ENCODE measurements at places on chromosomes 16 and 17. TPM values are rescaled to one million over a fixed set of nuclear protein-coding genes. Genes with fewer than 3 reads are reported as not detected.

DNA sequence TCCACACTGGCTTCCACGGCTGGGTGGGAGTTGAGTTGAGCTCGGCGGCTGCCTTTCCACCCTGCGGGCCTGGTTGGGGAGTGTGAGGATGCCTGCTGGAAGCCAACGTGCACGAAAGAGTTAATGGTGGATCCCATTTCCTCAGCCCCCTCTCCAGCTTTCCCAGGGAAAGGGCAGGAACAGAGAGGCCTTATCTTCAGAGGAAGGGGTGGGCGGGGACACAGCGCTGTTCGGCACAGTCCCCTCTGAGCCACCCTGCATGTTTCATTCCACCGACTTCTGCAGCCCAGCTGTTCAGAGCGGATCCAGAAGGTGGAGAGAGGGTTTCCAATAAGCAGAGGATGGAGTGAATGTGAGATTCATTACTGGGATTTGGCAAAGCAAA lies 295.3 kb downstream of the SEC14L1 start:
- no peak for DNase-seq

DNA sequence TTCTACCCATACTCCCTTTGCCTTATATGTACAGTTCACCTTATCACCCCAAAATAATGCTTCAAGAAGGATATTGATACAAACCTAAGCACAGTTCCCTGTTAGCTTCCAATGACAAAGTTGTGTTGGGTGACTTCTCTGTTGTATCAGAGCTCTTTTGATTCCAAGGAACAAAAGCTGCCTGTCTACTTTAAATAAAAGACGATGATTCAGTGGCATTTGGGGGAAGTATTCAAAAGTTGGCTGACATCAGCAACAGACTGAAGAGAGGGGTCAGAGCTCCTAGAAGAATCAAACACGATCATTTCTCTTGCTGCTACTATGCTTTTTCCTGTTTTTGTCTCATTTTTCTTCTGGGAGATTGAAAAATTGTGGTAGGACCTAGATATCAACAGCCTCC lies 69.4 kb upstream of the CA10 start:
- DNase-seq, result no peak

- DNase-seq, result no peak
Observed at GRCh38 chr17:49762151-49762941, 1.6 kb downstream of the FAM117A start.

KRTAP9-8 gene
- polyA plus RNA-seq, result not detected

- no peak for DNase-seq
Observed at GRCh38 chr17:76940738-76941350, 72.6 kb downstream of the MGAT5B start.

- no peak for DNase-seq
Observed at GRCh38 chr17:78494696-78495330, 82.4 kb downstream of the DNAH17 start.

DNA sequence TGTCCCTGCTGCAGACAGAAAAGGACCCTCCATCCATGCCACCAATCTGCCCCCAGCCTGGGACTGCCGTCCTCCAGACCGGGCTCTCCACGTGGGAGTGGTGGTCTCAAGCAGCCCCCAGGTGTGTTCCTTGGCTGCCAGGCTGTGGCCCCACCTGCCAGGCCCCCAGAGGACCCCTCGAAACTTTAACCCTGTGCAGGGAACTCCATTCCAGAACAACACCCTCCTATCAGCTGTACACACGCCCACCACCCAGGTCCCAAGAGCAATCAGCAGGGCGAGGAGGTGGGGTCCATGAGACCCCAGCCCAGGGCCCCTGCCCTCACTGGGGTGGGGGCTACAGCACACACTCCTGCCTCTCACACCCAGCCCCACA lies 1.4 kb downstream of the PYCR1 start:
- DNase-seq, result no peak

DNA sequence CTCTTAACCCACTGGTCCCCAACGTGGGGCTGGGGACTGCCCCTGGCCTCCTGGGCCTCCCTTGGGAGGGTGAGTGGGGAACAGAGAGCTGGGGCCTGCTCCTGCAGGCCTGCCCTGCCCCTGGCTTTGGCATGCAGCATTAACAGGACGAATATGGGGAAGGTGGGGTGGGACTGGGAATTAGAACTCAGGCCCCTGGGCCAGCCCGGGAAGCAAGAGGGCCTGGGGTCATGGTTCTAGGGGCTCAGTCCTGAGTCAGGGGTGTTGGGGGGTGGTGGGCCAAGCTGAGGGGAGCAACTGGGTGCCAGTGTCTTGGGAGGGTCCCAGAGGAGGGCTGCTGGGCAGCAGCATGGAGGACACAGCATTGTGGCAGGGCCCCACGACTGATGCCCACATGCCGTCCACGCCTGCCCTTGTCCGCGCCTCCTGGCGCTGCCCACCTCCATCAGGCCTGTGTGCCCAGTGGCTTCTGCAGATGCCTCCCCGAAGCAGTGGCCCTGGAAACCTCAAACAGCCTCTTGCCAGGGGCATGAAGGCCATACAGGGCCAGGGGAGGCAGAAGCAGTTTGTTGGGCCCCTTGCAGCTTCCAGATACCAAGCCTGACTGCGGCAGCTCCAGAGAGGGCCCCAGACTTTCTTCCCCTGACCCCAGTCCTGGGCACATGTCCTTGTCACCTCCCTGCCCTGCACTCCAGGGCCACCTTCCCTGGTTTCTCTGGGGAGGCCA lies 4.8 kb downstream of the MAP2K3 start:
- DNase-seq, result no peak

- no peak for DNase-seq
Observed at GRCh38 chr16:84940670-84941551, 70.4 kb downstream of the ZDHHC7 start.

APPBP2 gene
- 30.5 TPM for polyA plus RNA-seq

DNA sequence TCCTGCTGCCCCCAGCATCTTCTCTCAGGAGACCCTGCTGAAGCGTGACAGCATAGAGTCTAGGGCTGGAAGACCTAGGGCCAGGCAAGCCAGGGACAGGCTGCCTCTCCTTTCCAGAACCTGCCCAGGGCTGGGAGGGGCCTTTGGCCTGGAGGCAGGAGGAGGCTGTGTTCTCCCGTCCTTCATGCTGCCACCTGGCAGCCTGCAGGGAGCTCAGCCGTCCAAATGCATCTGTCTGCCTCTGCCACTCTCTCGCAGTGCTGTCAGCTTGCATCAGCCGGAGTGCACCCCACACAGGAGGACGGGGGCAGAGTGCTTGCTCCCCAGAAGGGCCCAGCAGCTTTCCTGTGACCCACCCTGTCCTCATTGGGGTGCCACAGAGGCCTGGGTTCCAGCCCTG lies 31.3 kb downstream of the ARHGAP23 start:
- no peak for DNase-seq

STH gene
- polyA plus RNA-seq, result not detected

DNA sequence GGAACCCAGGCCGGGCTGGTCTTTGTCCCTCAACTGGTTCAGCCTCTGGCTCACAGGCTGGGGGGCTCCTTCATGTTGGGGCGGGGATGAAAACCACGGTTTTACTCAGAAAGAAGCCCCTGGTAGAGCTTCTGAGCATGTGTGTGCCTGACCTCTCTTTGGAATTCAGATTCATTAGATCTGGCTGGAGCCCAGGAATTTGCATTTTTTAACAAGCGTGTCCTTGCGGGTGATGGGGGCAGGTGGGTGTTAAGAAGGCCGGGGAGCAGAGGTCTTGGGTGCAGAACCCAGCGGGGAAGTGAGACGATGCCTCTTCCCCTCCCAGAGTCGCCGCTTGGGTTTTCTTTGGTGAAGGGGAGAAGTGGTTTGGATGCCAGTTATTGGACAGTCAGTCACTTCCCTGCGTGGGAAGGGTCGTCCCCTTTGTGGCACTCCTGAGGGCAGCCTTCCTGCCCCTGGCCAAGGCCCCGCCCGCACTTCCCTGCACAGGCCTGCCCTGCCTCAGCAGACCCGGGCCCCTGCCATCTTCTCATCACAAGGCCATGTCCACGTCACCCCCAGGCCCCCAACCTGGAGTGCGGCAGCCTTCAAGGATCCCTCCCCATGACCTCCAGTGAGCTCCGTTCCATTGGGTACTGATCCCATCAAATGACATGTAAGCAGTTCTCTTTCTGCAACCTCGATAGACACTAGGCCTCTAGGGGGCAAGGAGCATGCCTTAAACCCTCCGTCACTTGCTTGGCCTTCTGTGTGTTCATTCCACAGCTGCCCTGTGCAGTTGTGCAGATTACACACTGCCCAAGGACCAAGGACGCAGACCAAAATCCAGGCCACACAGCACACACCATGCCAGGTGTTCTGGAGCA lies 177.7 kb upstream of the CIBAR2 start:
- DNase-seq, result no peak

GRCh38 chr16:57775661-57776469 lies 26.4 kb downstream of the KIFC3 start:
- DNase-seq, result peak; percentile 55

GRCh38 chr17:29661213-29661612 lies 38.5 kb upstream of the CORO6 start:
- no peak for DNase-seq

- DNase-seq, result no peak
Observed at GRCh38 chr17:80095038-80095843, 6.1 kb upstream of the GAA start.

TERB1 gene
- 0.09 TPM for polyA plus RNA-seq

DNA sequence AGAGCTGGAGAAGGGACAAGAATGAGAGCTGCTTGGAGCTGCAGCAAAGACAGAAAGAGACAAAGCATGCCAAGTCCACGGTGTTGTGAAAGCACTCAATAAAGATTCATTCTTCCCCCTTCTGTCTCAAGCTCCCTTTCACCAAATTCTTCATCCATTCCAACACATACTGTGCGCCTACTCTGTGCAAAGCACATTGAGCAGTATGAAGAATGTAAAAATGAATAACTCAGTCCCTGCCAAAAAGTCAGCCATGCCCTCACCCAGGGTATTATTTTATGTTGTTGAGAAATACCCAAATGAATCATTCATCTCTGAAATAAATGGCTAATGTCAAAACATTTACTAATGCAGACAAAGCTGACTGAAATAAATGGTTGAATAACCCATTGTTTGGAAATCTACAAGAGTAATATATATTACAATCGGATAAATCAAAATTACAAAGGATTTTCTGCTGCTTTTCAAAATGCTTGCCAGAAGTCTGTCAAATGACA lies 282.9 kb upstream of the IRX5 start:
- no peak for DNase-seq

TMEM114 gene
- polyA plus RNA-seq, result 0.49 TPM

- no peak for DNase-seq
Observed at GRCh38 chr17:47230864-47231263, 21.7 kb downstream of the MYL4 start.

- no peak for DNase-seq
Observed at GRCh38 chr16:3256146-3256865, at the start of gene MEFV. Gene MEFV (minus strand): TSS chr16:3256633. CDS start chr16:3256587, 46 bp downstream.

- peak; percentile 37 for DNase-seq
Observed at GRCh38 chr17:45307290-45308015, 9.4 kb downstream of the MAP3K14 start.

CD7 gene
- polyA plus RNA-seq, result 8.6 TPM

DNA sequence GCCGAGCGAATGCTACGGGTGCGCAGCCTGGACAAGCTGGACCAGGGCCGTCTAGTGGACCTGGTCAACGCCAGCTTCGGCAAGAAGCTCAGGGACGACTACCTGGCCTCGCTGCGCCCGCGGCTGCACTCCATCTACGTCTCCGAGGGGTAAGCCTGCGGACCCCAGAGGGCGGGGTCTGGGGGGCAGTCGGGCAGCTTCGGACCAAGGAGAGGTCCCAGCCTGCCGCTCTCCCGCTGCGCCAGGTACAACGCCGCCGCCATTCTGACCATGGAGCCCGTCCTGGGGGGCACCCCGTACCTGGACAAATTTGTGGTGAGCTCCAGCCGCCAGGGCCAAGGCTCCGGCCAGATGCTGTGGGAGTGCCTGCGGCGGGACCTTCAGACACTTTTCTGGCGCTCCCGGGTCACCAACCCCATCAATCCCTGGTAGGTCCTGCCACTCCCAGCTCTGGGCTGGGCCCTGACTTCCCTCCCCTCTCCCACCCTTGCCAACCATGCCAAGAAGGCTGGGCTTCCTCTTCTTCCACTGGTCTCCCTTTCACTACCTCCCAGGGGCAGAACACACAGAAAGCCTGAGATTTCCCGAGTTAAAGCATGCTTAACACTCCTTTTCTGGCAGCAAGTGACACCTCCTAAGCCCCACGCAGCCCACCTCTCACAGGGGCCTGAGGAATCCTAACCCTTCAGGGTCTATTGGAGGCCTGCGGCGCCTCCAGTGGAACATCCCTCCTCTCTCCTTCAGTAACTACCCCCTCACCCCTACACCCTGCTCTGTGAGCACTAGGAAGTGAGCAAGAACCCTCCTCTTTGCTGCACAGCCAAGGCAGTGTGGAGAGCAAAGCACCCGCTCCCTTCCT lies 3.2 kb downstream of the NAGS start:
- no peak for DNase-seq

EVPLL gene
- polyA plus RNA-seq, result not detected

ZFP3 gene
- 9.9 TPM for polyA plus RNA-seq

GRCh38 chr17:47064684-47065083 lies 85.6 kb upstream of the RPRML start:
- no peak for DNase-seq

Measured in large intestine (tissue), 12 donors.